Endothelial cell of umbilical vein (primary cell): ENCODE measurements at places on chromosomes 1 and 21. TPM values are rescaled to one million over a fixed set of nuclear protein-coding genes. Genes with fewer than 3 reads are reported as not detected.
A peak's percentile ranks its signal among the peaks of the same experiment; 100 is the strongest.

Gene LCE3D
- not detected in 2 replicates for polyA plus RNA-seq

Gene ACTN2
- 0.22 and 0.33 TPM in 2 replicates for polyA plus RNA-seq

Gene LAMC2
- polyA plus RNA-seq = 0.14 and 0.23 TPM in 2 replicates

Gene CDA
- polyA plus RNA-seq = 1.2 and 1.9 TPM in 2 replicates

Gene AGRN
- 66.6 and 78.9 TPM in 2 replicates for polyA plus RNA-seq

Gene KIAA0040
- 7.3 and 8.3 TPM in 2 replicates for polyA plus RNA-seq

Gene NHLH1
- polyA plus RNA-seq = 0.46 and 0.60 TPM in 2 replicates

- peak; percentile 34 for DNase-seq
Measured at GRCh38 chr1:154478639-154479038, 23.4 kb upstream of the TDRD10 start.

DNA sequence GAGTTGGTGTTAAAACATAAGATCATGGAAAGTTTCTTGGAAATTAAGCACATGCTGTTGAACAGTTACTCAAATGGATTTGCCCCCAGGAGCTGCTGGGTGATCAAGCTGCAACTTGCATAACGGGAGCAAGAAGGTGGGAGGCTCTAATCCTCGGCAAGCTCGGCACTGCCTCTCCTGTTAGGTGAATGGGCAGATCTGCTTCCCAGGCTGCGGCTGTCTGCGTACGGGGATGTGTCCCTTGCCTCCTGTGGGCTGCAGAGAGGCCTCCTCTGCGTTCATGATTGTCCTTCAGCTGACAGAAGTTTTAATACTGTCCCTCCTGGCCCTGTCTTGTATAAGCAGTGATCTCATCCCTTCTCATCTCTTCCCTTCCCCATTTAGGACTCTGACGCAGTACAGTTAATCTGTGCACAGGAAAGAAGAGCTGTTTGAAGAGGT, 36.7 kb downstream of the ATP1A1 start:
- no peak for DNase-seq

GRCh38 chr1:107135463-107135862, 5.4 kb upstream of the NTNG1 start:
- peak; percentile 1 for DNase-seq

DNA sequence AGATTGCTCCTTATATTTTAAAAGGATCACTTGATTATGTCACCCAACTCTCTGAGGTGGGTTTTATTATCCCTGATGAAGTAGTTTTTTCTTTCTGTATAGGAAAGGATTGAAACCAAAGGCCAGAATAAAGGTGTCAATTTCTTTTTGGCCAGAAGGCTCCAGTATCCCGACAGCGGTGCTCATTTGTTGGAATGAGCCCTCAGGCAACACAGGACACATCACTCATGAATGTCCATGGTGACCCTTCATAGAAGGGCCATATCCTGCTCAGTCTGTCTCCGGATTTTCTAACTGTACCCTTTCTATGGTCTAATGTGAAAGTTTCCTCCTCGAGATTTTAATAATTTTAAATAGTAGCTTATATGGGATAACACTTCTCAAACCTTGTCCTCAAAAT, 171.3 kb upstream of the USP24 start:
- no peak for DNase-seq

- no peak for DNase-seq
Measured at GRCh38 chr1:217983051-217983375, 302.1 kb upstream of the RRP15 start.

DNA sequence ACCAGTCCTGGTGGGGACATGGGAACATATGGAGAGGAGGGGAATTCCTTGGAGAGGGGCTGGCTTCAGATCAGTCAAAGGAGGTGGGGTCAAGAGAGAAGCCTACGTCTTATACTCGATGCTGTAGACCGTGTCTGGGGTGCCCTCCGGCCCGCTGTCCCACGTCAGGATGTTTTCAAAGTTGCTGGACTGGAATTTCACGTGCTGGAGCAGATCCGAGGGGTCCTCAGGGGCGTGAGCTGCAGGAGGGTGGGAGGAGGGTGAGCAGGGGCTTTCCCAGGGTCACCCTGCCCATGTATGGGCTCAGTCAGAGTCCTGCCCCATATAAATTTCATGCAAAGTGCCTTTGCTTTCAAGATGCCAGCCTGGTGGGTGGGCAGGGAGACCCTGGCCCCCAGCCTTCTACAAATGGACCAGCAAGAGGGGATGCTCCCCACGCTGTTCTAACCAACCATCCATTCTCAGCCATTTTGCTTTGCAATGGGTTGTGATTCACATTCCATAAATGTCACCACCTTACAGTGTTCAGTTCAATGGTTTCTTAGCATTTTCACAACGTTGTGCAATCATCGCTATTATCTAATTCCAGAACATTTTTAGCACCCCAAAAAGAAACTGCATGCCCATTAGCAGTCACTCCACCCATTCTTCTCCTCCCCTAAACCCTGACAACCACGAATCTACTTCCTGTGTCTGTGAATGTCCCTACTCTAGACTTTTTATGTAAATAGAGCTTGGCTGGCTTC, 4.3 kb downstream of the IL22RA1 start:
- no peak for DNase-seq

DNA sequence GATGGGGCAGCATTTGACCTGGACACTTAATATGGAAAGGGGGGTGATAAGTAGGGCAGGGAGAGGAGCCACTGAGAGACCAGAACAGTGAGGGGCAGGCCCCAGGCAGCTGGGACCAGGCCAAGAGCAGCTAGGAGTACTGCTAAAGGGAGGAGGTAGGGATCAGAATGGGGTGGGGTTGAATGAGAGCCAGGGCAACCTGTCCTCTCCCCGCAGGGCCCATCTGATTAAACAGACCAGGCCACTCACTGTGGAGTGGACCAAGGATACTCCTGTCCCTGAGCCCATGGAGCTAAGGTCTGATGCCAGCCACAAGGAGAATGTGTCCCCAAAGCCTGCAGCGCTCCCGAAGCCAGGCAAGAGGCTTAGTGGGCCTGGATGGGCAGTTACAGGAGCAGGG, 2.1 kb downstream of the C1orf167 start:
- no peak for DNase-seq

- DNase-seq = no peak
Measured at GRCh38 chr1:115832651-115833050, 8.3 kb downstream of the NHLH2 start.

DNA sequence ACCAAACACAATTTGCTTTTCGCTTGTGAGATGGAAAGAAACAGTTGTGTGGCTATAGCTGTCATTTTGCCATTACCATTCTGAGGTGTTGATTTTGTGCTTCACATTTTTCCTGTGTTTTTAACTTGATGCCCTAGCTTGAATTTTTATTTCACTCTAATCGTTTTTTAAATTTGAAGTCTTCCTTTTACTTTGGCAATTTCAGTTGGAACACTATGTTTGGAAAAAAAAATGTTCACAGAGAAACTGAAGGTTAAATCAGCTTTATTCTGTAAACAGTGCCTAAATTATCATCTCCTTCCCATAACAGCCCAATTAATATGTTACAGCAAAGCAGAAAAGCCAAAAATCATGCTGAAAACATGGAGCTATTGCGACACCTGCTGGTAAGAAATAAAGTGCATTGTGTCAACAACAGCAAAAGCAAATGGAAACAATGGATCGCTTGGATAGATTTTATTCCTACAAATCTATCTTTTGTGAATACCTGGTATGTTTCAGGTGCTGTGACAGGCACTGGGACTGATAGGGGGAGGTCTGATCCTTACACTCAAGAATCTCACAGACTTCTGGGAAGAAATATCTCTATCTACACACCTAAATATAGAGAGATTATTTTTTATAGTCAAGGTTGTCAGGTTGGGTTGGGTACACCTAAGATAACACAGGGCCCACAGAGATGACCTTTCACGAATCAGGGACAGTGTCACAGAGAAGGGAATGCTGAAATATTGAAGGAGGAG, 16.2 kb upstream of the ERICH3 start:
- DNase-seq = peak; percentile 63

DNA sequence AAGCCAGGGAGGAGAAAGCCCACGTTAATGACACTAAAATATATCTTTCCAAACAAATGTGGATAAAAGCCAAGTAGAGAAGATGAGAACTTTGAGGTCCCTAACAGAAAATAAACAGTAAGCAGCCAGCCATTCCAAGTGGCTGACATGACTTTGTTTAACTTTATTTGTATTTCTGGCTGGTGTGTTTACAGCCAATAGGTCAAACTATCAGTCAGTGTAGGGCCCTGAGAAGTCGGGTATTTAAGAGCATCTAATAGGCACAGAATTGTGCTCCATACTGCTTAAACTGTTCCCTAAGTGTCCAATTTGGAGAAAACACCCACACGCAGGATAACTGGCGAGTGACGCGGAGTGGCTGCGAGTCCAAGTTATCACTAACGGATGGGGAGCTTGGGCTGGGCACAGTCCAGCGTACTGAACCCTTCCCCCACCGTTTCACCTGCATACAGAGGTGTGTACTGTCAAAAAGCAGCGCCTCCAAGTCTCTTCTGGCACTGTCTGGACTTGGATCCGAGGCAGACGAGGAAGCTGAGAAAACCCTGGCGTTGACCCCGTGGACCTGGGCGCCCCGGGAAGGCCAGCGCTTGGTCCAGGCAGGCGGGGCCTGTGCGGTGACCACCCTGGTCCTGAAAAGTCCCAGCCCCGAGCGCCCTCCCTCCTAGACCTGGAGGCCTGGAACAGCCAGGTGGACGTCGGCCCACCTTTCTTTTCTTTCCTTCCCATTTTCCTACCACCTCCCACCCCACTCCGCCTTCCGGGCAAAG, 662 bp upstream of the LGALS8 start:
- peak; percentile 21 for DNase-seq

GRCh38 chr1:235075777-235076308, 52.8 kb downstream of the TOMM20 start:
- no peak for DNase-seq

DNA sequence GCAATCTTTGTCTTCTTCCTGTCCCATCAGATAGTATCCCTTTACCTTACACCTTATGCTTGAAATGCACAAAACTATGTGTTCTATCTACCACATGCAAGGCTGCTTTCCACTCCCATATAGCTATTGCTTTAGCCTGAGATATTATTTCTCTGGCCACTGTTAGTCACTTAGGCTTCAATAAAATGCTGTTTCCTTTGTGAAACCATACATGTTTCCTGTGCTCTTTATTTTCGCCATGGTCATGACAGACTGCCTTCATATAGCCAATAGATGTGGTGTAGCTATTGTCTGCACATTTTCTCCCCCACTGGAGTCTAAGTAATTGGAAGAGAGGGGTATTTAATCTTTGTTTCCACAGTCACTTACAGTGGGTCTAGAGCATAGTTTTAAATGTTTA, 108.4 kb downstream of the GREM2 start:
- DNase-seq = no peak

- no peak for DNase-seq
Measured at GRCh38 chr1:156523801-156524480, 23.4 kb upstream of the MEF2D start.

GRCh38 chr1:226967665-226968064, 27.6 kb downstream of the COQ8A start:
- DNase-seq = no peak

DNA sequence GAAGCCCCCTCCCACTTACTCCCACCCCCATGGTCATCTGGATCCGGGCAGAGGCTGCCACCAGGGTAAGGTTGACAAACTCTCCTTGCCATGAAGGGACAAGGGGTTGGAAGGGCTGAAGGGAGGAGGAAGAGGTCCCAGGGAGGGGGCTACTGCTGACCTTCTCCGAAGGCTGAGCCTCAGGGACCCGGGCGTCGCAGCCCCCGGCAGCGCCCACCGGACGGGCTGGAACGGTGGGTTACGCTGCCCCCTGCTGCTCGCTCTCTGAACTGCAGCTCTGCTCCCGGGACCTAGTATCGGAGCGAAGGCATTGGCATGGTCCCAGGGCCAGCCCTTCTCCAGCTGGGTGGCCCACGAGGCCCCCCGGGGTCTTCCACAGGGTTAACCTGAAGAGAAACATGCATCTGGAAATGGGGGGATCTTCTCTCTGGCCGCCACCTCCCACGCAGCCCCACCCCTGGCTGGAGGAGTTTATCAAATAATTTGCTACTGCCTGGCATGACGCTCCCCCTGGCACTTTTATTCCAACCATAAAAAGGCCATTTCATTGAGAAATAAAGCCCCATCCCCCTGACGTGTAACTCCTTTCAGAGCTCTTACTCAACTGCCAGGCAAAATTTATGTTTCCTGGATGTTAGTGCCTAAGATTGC, 70.4 kb upstream of the TARDBP start:
- DNase-seq = peak; percentile 22

DNA sequence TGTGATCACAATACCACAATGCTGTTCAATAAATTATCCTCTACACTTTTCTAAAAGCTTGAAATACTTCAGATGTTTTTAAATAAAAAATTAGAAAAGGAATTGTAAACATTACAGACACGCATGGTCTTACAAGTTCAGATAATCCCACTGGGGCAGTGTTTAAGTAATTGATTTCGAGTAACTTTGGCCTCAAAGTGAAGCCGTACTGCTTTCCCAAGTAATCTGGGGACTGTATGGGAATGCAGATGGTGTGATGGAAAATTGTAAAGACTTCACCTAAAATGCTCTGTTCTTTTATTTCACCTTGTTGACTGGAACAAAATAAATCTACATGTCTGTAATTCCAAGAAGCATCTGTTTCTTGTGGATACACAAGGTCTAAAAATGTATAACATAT, 401.7 kb upstream of the LYPLAL1 start:
- DNase-seq = no peak

DNA sequence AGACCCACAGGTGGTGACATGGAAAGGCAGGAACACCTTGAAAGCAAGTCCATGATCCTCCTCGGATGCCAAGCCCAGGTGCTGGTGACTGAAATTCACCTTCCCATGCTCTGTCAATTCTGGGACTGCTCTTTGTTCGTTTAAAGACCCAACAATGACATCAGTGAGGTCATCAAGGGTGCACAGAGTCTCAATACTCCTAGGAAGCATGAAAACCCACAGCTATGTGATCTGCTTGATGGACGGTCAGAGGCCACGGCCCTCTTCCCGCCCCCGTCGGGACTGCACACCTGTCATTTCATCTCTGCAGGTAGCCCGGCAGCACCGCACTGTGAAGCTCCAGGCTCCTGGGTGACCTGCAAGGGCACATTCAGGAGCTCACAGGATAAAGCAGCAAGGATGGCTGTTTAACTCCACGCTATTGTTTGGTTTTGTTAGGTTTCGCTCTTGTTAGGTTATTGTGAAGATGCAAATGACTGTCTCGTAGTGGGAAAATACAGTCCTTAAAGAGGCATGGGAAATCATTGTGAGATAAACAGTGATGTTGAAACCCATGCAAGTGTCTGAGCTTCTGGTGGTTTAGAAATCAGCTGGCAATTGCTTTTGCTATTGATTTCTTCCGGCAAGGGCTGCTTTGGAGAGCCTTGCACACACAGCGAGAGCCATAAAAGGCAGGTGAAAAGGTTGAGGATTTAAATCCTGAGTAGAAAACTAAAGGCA, 124.8 kb upstream of the AJAP1 start:
- DNase-seq = no peak

DNA sequence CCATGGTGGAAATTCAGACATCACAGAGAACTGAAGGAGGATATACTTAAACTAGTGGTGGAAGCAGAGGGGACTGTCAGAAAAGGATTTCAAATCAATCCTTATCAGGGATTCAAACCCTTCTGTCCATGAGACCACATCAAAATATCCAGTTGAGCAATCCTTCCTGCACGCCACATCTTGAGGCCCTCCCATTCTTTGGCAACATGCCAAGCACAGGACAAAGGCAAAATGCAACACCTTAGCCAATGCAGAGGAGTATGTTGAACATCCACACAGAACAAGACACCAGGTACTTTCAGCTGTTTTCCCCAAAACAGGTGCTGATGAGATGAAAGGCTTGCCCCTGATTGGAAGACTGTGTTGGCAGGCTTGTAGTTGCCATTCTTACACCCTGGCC, 81.8 kb upstream of the PLXNA2 start:
- DNase-seq = no peak

- DNase-seq = no peak
Measured at GRCh38 chr1:218815076-218815475, 358.6 kb upstream of the LYPLAL1 start.
